ENCODE measurements at places on chromosomes 3 and 15.
A peak's percentile ranks its signal among the peaks of the same experiment; 100 is the strongest.

- DNase-seq, result no peak
Measured at GRCh38 chr3:156643729-156644389, 30.5 kb upstream of the TIPARP start.

DNA sequence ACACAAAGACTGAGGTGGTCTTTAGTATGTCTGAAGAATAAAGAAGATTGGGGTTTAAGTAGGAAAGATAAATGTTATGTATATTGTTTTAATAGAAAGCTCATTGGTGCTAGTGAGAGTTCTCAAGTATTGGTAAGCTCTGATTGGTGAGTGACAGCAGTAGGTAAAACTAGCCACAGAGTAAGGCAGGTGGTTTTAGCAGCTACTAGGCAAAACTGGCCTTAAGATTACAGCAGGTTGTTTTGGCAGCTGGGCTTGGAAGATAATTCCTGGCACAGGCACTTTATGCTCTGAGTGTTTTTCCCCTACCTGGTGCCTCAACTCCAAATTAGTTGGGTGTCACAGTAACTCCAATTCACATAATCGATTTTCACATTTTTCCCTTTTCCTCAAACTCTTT is 66.3 kb downstream of the STAG1 start:
- DNase-seq, result no peak

GRCh38 chr3:117479095-117479494 is 769.5 kb downstream of the TUSC7 start:
- no peak for DNase-seq

- DNase-seq, result no peak
Measured at GRCh38 chr15:88456733-88457132, 10.5 kb downstream of the MRPL46 start.

DNA sequence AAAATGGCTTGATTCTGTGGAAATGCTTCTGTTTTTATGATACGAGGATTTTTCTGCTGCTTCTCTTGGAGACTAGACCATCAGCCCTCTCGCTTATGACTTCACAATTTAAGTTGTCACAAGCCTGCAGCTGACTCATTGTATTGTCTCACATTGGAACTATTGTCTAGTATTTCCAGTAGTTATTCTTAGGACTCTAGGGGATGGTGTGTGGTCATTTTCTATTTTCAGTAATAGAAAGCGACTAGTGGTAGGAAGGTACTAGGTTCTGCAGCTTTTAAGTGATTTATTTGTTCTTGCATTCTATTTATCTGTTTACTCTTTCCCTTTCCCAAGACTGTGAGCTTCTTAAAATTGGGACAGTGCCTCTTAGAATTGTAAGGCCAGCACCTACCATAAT is 66.3 kb upstream of the CRTC3 start:
- peak; percentile 85 for DNase-seq

- DNase-seq, result no peak
Measured at GRCh38 chr15:93941697-93942096, 289.7 kb upstream of the MCTP2 start.

GRCh38 chr3:36786921-36787890 is 22.9 kb upstream of the DCLK3 start:
- no peak for DNase-seq

- DNase-seq, result no peak
Measured at GRCh38 chr3:94822298-94822697, 759.4 kb downstream of the NSUN3 start.

DNA sequence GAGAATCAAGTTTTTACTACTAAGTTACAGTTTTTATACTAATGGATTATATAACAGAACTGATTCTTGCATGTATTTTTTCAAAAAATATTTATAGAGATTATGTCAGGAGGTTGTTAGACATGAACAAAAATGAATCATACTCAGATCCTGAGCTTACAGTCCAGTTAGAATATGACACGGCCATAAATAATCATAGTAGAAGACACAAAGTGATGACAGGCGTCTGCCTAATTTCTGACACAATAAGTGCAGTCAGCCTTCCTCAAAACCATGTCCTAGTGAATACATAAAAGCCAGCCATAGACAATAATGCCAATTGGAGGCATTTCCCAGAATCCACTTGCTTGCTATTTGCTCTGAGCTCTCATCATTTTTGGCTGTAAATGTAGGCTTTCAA is 81.7 kb upstream of the POU1F1 start:
- DNase-seq, result no peak

DNA sequence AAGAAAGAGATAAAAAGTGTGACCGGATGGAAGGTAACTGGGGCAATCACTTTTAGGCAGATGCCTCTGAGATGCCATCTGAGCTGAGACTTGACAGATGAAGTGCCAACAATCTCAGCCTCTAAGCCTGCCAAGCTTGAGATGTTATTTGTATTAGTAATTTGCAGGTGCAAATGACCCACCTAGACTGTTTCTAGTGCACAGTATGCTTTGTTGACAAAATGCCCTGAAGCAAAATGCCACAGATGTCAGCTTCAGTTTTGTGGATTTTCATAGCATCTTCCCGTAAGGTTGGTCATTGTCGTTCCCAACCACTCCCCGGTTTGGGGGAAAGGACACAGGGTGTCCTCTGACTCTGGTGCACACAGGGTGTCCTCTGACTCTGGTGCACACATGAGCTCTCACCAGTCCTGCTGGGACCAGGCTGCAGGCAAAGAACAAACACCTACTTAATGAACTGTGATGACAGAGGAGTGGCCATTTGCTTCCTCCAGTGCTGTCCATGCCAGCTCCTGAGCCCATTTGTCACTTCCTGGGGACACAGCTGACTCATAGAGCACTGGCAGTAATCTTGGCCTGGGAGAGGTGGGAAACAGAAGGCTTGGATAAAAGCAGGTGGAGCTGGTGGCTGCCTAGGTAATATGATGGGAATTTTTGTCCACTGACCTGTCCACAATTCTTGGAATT is 16.7 kb upstream of the PPP1R2 start:
- DNase-seq, result peak; percentile 10

GRCh38 chr15:77067691-77068367 is 3.1 kb downstream of the TSPAN3 start:
- no peak for DNase-seq

DNA sequence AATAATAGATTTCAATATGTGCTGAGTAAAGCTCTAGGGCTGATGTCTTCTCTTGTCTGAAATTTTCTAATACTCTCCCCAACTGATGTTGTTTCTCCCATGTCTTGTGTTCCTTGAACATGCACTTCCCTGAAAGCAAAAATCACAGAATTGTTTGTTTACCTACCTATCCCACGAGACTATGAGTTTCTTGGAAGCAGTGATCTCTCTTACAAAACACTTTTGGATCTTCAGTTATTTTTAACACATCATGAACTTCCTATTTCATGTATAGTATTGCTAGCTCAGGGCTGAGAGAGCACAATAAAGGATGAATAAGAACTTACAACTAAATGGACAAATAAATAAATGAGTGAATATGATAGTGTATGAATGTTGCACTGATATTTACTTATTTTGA is 365.0 kb downstream of the ROBO2 start:
- no peak for DNase-seq

- DNase-seq, result no peak
Measured at GRCh38 chr3:123571264-123571972, 13.4 kb downstream of the HACD2 start.

DNA sequence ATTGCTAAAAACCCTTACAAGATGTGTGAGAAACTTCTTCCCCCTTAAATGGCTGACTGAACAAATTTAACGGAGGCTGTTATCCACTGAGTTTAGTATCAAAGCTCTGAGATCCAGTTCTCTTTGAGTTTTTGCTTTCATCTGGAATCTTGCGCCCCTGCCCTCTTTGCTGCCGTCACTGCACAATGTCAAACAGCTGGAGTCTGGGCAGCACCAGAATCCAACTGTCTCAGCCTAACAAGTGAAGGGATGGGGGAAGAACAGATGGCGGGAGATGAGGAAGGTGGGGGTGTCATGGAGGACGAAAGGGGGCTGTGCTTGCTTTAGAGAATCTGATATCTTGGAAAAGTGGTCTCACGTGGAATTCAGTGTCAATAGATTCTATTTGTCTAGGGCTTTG is 7.0 kb upstream of the BOC start:
- no peak for DNase-seq

GRCh38 chr15:44719293-44719999 is 8.1 kb downstream of the B2M start:
- peak; percentile 33 for DNase-seq

DNA sequence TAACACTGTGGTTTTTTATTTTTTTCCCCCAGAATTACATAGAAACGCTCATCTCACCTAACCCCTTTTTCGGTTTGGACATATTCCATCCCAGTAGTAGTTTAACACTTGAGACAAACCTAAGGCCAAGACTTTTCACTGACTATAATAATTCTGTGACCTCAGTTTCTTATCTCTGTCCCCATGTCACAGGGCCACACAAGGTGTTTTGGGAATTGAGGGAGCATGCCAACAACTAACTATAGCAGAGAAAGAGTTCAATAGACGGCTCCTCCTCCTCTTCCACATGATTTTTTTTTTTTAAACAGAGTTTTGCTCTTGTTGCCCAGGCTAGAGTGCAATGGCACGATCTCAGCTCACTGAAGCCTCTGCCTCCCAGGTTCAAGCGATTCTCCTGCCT is 27.4 kb upstream of the GHSR start:
- DNase-seq, result no peak

GRCh38 chr3:116849261-116849688 is 139.7 kb downstream of the TUSC7 start:
- DNase-seq, result no peak

DNA sequence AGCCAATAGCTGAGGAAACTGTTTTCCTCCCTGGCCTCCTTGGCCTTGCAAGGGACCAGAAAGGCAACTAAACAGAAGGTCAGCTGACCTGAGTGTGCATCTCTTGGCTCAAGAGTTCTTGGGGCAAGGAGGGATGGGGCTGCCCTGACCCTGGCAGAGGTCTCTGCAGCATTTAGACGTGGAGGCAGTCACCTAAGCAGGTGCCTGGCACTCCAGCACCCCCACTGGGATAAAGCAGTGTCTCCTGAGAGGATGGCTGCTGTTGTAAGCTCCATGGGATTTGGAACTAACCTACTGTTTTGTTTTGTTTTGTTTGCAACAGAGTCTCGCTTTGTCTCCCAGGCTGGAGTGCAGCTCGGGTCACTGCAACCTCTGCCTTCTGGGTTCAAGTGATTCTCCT is 185.2 kb downstream of the TBC1D2B start:
- no peak for DNase-seq

DNA sequence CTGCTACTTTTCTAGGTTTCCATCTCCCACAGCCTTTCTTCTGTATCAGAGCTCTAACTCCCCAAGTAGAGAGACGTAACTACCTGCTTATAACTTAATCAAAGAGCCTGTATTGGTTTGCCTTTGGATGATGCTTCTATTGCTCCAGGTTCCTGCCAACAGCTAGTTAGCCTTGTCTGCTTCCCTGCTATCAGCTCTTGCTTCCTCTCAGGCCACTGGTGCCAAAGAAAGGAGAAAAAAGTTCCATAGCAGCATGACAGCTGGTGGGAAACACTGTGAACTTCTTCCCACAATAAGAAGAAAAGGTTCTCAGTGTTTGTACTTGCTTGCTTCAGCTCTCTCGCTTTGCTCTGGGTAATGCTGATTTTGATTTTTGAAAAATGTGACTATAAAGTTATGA is 206.6 kb downstream of the GBE1 start:
- DNase-seq, result no peak

- peak; percentile 40 for DNase-seq
Measured at GRCh38 chr15:49370782-49371181, 52.3 kb upstream of the FGF7 start.

GRCh38 chr3:16675805-16676204 is 70.6 kb upstream of the DAZL start:
- no peak for DNase-seq

GRCh38 chr15:101611580-101612299 is 40.4 kb downstream of the TM2D3 start:
- DNase-seq, result no peak

DNA sequence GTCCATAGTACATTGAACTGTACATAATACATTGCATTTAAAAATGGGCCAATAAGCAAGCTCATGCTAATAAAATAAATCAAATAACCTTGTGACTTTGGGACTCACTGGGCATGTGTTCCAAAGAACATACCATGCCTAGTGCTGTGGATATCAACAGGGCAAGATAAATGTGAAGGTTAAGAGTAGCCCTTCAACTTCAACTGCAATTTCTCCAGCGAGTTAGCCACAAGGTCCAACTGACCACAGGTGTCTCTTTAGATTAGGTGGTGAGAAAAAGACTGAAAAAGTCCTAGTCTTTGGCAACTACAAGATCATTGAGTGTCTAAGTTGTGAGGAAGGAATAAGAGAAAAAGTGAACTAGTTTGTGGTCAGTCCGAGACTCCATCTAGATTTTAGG is 78.3 kb upstream of the ATP11B start:
- DNase-seq, result no peak

DNA sequence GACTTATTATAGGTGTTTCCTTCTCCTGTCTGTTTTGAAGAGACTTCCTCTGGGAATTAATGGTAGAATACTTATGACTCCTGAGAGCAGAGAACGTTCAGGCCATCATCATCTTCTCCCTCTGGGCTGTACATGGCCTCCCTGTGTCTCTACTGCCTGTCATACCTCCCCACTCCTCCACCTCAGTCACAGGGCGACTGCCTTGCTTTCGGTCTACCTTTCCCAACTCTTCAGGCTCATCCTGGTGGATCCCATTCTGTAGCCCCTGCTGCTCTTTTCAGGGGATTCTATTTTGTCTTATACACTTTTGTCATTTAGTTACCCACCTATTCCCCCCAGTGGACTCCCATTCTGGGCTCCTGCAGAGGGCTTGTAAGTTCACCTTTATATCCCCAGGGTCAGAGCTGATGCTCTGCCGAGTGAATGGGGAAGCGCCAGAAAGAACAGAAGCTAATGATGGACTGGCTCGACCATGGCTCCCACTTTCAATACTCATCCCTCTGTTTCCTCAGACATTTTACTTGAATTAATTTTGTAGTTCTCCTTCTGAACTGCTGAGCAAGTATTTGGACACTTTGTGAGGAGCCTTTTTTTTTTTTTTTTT is 28.6 kb downstream of the FNDC3B start:
- DNase-seq, result no peak

DNA sequence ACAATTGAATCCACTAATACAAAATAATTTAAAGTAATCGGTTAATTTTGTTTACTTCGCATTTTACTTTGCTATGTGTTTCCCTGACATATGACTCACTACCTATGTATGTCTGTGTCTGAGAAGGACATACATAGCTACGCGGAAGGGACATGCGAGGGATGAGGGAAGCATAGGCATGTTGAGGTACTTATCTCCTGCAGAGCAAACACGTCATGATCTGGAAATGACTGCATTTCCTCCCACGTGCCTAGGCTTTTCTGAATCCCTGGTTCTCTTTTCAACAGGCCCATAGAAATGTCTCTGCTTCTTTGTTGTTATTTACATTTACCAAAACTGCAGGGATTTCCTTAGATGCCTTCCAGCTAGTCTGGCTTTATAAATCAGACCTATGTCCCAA is 27.5 kb downstream of the ALCAM start:
- DNase-seq, result peak; percentile 49
